ENCODE measurements at places on chromosomes 5 and 9.
A peak's percentile ranks its signal among the peaks of the same experiment; 100 is the strongest.

- no peak for DNase-seq
Measured at GRCh38 chr5:2134543-2135292, 252.0 kb upstream of the IRX4 start.

DNA sequence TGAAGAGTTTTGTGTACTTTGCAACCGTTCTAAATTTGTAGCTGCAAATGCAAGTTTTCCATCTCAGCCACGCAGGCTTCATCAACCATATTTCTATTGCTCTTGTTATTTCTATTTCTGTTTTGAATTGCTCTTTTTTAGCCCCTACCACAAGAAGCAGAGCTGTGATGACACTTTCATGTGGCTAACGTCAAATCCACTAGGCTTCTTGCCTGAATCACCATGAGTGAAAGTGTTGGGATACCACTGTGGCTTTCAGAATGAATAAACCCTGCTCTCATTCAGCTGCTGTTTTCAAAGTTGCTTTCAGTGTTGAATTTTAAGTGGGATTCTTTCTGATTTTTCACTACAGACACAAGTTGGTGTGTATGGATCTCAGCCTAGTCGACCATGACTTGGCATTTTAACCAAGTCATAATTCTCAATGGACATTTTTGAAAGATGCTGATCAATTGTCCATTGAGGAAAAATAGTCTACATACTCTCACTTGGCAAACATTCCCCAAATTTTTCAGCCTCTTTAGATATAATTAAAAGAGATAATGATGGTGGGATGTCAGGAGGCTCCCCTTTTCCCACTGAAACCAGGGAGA, 41.0 kb upstream of the MTAP start:
- no peak for DNase-seq

- DNase-seq, result no peak
Measured at GRCh38 chr9:17470036-17470813, 108.6 kb upstream of the SH3GL2 start.

DNA sequence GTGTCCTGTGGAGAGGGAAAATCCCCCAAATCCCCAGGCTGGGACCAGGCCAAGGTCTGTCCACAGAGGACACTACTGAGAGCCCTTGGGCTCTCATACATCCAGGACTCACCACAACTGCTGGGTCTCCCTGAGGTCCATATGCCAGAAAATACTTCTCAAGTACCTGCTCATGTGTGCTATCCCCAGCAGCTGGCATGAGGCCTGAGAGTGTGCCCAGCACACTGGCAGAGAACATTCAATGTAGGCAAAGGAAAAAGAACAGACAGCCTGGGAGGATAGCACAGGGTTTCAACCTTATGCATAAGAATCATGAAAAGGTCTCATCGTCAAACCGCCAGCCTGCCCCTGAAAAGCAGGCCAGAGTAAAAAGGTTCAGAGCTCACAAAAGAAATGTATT, 154.1 kb upstream of the TAS2R1 start:
- no peak for DNase-seq

DNA sequence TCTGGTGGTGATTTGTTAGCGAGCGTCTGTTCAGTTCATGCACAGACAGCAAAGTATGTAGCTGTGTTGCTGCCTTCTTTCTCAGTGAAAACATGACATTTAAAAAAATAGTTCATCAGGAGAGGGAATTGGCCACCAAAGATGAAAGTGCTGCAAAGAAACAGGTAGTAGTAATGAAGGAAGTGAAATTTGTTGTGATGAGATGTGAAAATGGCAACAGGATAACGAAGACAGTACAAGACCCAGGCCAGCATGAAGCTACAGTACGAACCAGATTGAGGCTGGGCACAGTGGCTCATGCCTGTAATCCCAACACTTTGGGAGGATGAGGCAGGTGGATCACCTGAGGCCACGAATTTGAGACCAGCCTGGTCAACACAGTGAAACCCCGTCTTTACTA, 136.0 kb downstream of the SMARCA2 start:
- no peak for DNase-seq

GRCh38 chr9:96232539-96233241, 69.3 kb downstream of the HSD17B3 start:
- DNase-seq, result peak; percentile 20

DNA sequence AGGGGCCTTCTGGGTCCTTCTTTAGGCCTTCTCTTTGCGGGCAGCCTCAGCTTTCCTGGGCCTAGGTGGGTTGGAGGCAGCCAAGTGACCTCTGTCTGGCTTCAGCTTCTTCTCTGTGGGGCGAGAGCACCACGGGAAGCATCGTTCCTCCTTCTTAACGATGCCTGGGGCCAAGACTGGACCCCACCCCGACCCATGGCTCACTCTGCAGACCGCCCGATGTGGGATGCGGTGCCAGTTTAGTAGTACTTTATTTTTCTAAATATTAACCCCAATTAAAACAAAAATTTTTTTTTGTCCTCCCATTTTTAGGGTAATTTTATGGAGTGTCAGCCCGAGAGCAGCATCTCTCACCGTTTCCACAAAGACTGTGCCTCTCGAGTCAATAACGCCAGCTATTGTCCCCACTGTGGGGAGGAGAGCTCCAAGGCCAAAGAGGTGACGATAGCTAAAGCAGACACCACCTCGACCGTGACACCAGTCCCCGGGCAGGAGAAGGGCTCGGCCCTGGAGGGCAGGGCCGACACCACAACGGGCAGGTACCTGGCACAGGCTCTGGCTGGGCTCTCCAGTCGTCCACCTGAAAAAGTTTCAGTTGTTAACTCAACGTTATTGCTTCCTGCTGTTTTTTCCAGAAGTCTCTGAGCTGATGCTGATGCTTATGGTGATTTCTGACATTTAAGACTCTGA, 101.1 kb upstream of the CACNA1B start:
- no peak for DNase-seq

DNA sequence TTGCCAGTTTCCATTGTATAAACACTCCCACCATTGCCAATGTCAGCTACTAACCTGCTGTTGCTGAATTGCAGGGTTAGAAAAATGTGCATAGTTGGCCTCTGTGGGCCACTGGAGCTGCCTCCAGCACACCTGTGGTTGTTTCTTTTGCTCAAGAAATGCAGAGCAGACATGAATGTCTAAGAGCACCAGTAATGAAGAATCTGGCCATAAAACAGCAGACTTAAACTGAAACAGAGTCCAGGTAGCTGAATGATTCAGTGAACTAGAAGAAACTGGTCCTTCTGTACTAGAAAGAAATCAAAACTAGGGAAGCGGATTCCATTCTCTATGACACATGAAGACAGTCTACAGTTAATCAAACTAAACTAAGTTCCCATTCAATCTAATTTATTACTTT, 48.2 kb downstream of the NUDT12 start:
- peak; percentile 85 for DNase-seq

GRCh38 chr9:136133191-136133958, 14.7 kb upstream of the TMEM250 start:
- DNase-seq, result no peak

- no peak for DNase-seq
Measured at GRCh38 chr5:3214838-3215374, 380.7 kb upstream of the IRX1 start.

DNA sequence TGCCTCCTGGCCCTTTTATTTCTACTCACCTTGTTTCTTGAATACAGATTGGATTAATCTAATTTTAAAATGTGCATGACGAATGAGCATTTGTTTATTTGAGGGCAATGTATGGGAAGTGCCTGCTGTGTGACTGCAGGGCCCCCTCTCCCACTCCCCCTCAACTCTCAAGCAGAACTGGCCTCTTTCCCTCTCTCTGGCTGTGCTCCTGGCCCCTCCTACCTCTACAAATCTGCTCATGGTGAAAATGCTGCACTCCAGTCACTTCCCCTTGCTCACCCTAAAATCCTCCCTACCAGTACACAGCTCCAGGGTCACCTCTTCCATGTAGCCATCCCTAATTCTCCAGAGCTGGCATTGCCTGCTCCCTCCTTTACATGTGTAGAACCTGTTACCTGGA, 17.2 kb upstream of the NDST1 start:
- DNase-seq, result no peak
